Activated CD4-positive, alpha-beta T cell treated with anti-CD3 and anti-CD28 coated beads, Interleukin-2, amount 10 ng/mL, durations not matched to agents 24 days and 14 days (primary cell): ENCODE measurements at places on chromosomes 11 and 22.
A peak's percentile ranks its signal among the peaks of the same experiment; 100 is the strongest.

- peaks cover 53% of the 10 kb centered on the region for H3K36me3 ChIP-seq
- DNase-seq: no peak
- peaks cover 27% of the 10 kb centered on the region for H3K4me1 ChIP-seq
- H3K4me3 ChIP-seq: no peak overlapping the region
- peak overlapping the region; percentile 89 for H3K27ac ChIP-seq
Measured at GRCh38 chr22:23825246-23825905, 13.4 kb downstream of the DERL3 start.

- H3K27me3 ChIP-seq: peaks cover 1% of the 10 kb centered on the region
- H3K36me3 ChIP-seq: peaks cover 3% of the 10 kb centered on the region
- H3K27ac ChIP-seq: peak overlapping the region; percentile 7
- no peak overlapping the region for H3K4me3 ChIP-seq
- H3K4me1 ChIP-seq: peaks cover 33% of the 10 kb centered on the region
Measured at GRCh38 chr11:9861860-9862725, 198.2 kb downstream of the SWAP70 start.

DNA sequence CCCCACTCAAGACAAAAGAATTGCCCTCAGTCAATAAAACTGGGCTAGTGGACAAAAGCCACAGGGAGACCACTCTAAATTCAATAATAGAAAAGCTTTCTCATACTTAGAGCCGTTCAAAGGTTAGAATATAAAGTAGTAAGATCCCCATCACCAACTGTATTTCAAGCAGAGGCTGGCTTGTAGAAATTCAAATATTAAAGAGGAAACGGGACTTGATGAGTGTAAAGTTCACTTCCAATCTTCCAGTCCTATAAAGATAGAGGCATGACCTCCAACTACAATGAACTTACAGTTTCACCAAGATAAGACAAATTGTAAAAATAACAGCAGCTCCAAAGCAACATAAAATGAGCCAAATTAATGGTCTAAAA is 70.4 kb downstream of the CCDC34 start:
- DNase-seq: no peak
- H3K4me1 ChIP-seq: no peaks in the 10 kb centered on the region
- no peak overlapping the region for H3K27ac ChIP-seq

GRCh38 chr11:2265396-2265795 is 5.0 kb downstream of the ASCL2 start:
- no peaks in the 10 kb centered on the region for H3K36me3 ChIP-seq
- peaks cover 8% of the 10 kb centered on the region for H3K27me3 ChIP-seq

DNA sequence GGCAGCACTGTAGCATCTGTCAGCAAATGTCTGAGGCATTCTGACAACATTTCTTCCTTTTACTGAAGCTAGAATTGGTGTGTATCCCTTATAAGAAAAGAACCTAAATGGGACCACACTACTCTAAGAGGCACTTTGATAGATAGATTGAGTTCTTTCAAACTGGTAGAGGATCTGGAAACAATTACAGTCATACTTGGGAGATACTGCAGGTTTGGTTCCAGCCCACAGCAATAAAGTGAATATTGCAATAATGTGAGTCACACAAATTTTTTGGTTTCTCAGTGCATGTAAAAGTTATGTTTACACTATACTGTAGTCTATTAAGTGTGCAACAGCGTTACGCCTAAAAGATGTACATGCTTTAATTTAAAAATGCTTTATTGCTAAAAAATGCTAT is 96.9 kb downstream of the SBF2 start:
- H3K4me3 ChIP-seq: no peak overlapping the region
- no peak overlapping the region for H3K27ac ChIP-seq
- peaks cover 3% of the 10 kb centered on the region for H3K27me3 ChIP-seq
- no peaks in the 10 kb centered on the region for H3K4me1 ChIP-seq

DNA sequence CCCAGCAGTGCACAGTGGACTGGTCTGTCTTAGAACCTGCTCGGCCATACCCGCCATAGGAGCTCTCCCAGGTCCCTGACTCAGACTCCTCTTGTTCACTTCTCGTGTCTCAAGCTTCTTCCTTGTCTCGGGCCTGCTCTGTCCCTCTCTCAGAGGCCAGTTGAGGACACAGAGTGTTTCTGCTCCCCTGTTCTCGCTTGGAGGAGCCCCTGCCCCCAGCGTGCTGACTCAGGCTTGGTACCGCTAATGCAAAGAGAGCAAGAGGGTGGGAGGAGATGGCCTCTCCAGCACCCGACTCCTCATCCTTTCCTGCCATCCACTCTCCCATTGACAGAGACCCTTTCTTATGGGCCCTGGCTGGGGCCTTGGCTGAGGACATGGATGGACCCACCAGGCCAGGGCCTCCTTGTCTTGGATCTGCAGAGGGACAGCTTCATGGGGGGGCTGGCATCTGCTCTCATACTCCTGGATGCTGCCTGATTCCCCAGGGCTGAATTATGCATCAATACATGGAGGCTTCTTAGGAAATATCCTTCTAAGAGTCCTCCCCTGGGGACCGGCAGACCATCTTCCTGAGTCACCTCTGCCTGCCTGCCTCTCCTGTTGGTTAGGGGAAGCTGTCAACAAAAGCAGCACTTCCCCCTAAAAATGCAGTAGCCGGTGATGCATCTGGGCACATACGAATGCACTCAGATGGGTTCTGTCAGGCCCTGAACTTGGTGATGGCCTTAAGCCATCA is 15.9 kb downstream of the TSPAN18 start:
- H3K27me3 ChIP-seq: no peaks in the 10 kb centered on the region
- peaks cover 6% of the 10 kb centered on the region for H3K4me1 ChIP-seq
- H3K36me3 ChIP-seq: no peaks in the 10 kb centered on the region
- no peak for DNase-seq
- no peak overlapping the region for H3K27ac ChIP-seq

GRCh38 chr11:12205330-12205729 is 94.9 kb downstream of the MICAL2 start:
- H3K27ac ChIP-seq: peak overlapping the region; percentile 95
- H3K27me3 ChIP-seq: no peaks in the 10 kb centered on the region
- H3K4me1 ChIP-seq: peaks cover 79% of the 10 kb centered on the region
- H3K36me3 ChIP-seq: peaks cover 93% of the 10 kb centered on the region
